NCI-H146 (cell line): ENCODE measurements at places on chromosomes 3 and 15.

DNA sequence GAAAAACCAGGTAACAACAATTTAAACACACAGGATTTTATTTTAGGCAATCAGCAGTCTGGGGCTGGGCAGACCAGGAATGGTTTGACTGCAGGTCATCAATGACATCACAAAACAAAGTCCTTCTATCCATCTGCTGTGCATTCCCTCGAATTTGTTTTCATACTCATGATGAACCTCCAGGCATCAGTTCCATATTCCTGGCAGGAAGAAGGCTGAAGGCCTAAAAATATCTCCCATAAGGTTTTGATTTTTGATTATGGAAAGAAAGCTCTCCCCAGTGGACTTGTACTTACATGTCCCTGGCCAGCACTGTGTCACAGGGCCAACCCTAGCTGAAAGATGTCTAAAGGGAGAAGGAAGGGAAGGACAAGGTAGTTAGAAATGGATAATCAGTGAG, 107.4 kb downstream of the PEAK1 start:
- DNase-seq, result no peak

- peak; percentile 42 for DNase-seq
Measured at GRCh38 chr3:140816372-140817195, 125.1 kb upstream of the SLC25A36 start.

DNA sequence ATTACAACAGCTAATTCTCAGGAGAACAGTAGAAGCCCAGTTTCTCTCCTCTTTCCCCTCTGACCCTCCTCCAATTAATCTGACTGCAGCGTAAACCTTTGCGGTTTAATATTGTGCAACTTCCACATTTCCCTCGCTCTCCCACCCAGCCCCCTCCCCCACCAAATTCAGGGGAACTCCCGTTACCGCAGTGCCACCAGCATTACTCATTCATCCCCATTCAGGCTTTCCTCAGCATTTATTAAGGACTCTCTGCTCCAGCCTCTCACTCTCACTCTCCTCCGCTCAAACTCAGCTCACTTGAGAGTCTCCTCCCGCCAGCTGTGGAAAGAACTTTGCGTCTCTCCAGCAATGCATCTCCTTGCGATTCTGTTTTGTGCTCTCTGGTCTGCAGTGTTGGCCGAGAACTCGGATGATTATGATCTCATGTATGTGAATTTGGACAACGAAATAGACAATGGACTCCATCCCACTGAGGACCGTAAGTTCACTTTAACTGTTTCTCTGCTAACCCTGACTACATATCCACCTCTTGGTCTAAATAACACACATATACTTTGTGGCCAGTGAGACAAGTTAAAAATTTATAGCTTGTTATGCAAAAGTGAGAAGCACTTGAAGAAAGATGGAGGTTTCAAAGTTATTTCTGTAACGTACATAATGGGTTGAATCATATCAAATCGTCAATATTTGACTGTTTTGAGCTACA, at the start of gene PTX3:
TSS of gene PTX3 (plus strand) at position 268 of the 709 bp plus-strand sequence. CDS start at position 352, 84 bp downstream.
- peak; percentile 51 for DNase-seq

DNA sequence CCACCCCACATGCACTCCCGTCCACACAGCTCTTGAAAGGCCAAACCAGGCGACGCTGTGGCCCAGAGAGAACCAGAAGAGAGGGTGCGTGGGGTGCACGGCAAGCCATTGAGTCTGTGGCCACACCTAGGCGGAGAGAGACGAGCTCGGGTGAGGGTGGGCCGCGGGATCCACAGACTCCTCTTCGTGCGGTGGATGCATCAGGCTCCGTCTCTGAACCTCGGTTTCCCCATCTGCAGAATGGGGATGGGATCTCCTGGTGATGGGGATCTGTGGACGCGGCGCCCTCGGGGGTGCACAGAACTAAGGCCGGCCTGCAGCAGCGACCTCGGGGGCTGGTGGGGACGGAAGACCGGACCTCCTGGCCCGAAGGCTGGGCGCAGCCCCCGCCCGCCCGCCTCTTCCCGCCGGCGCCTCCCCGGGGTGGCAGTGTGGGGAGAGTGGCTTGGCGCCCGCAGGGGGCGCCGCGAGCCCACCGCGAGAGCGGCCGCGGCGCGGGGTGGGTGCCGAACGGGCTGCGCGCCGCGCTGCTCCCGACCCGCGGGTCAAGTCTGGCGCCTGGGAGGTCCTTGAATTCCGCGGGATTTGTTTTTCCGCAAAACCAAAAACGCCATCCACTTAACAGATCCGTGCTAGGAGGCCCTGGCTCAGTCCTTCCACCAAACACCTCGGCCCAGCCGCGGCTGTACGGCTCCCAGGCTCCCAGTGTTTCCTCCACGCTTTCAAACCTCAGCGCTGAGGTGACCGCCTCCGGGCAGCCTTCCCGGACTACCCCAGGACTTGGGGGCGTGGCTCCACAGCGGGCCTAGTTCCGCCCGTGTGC, 13.2 kb upstream of the ADPGK start:
- DNase-seq, result peak; percentile 58

GRCh38 chr3:47098910-47099309, 65.0 kb downstream of the SETD2 start:
- no peak for DNase-seq
